Panc1 (cell line): ENCODE measurements at places on chromosomes 13 and 19. TPM values are rescaled to one million over a fixed set of nuclear protein-coding genes. Genes with fewer than 3 reads are reported as not detected.

NPAS1 gene
- 3.6 TPM for total RNA-seq

PSG1 gene
- total RNA-seq = not detected

CYP2F1 gene
- total RNA-seq = not detected

DNASE2 gene
- 78.9 TPM for total RNA-seq

LSM4 gene
- 209 TPM for total RNA-seq

SERTM1 gene
- not detected for total RNA-seq

ZMYM2 gene
- 64.3 TPM for total RNA-seq

SPRED3 gene
- total RNA-seq = 3.8 TPM

CYP2B6 gene
- 0.26 TPM for total RNA-seq

APOC1 gene
- 48.5 TPM for total RNA-seq

DIRAS1 gene
- 18.5 TPM for total RNA-seq

DPRX gene
- total RNA-seq = not detected

COX6B2 gene
- 5.6 TPM for total RNA-seq

ZFP36 gene
- 414 TPM for total RNA-seq

KRTDAP gene
- total RNA-seq = not detected

CCNA1 gene
- total RNA-seq = not detected

ZNF729 gene
- not detected for total RNA-seq

FAM216B gene
- total RNA-seq = 0.05 TPM

ZNF443 gene
- 6.0 TPM for total RNA-seq

ZNF723 gene
- total RNA-seq = not detected

CABP5 gene
- not detected for total RNA-seq

SIGLEC10 gene
- not detected for total RNA-seq

MEGF8 gene
- total RNA-seq = 14.2 TPM

FPR2 gene
- total RNA-seq = not detected

SYNGR4 gene
- total RNA-seq = 0.39 TPM

PDE4C gene
- total RNA-seq = 0.98 TPM

RFXAP gene
- total RNA-seq = 2.9 TPM

TEX29 gene
- total RNA-seq = not detected

ZNF865 gene
- 25.6 TPM for total RNA-seq

WASF3 gene
- 20.2 TPM for total RNA-seq

CEACAM8 gene
- not detected for total RNA-seq

UNC13A gene
- total RNA-seq = 0.46 TPM

GGACT gene
- total RNA-seq = 2.5 TPM

KLK4 gene
- not detected for total RNA-seq

SULT2A1 gene
- total RNA-seq = 0.18 TPM

SLC8A2 gene
- total RNA-seq = 0.10 TPM

FARP1 gene
- total RNA-seq = 61.9 TPM

ZNF491 gene
- 0.98 TPM for total RNA-seq

NHLRC3 gene
- 16.1 TPM for total RNA-seq

ZNF836 gene
- total RNA-seq = 6.3 TPM

ZNF90 gene
- total RNA-seq = 7.5 TPM

XRCC1 gene
- total RNA-seq = 20.1 TPM

MBD3L3 gene
- total RNA-seq = not detected

FBXO27 gene
- 443 TPM for total RNA-seq

IL4I1 gene
- 1.5 TPM for total RNA-seq

OR7A5 gene
- total RNA-seq = not detected

LRRC25 gene
- 0.15 TPM for total RNA-seq

DHDH gene
- 0.85 TPM for total RNA-seq

ARHGAP45 gene
- 27.8 TPM for total RNA-seq

C13orf42 gene
- not detected for total RNA-seq

RUBCNL gene
- not detected for total RNA-seq

ARHGAP33 gene
- total RNA-seq = 35.8 TPM

FCAR gene
- not detected for total RNA-seq

NCR1 gene
- total RNA-seq = not detected

NECTIN2 gene
- 104 TPM for total RNA-seq

PEX11G gene
- total RNA-seq = 2.9 TPM

ZNF284 gene
- 0.87 TPM for total RNA-seq
